ENCODE measurements at places on chromosomes 16 and 17.

DNA sequence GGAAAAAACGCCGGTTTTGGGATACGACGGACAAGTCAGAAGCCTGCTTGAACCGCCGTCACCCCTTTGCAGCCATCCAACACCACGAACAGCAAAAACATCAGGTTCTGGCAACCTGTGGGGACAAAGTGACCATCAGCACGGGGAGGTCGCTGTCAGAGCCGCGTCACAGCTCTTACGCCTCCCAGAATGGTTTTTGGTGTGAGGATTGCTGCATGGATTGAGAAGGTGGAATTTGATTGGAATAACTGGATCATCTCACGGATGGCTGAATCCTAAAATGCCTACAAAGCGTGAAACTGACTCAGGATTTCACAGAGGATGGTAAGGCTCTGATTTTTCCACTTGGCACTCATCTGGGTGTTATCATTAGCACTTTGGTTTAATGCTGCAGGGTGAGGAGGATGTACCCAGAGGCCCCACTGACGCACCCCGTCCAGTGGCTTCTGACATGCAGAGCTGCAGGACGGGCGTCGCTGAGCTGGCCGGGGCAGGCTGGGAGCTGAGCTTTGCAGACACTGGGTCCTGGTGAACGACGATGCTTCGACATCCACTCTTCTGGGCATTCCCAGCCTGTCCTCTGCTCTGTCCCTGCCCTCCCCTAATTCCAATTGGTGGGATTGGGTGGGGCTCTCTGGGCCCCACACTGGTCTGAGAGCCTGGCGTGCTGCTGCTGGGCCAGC lies 73.4 kb upstream of the CREBBP start:
- DNase-seq: no peak

- peak; percentile 38 for DNase-seq
Measured at GRCh38 chr17:31394544-31394943, 3.1 kb downstream of the RAB11FIP4 start.

GRCh38 chr17:44120851-44121605 lies 2.4 kb downstream of the HDAC5 start:
- no peak for DNase-seq

DNA sequence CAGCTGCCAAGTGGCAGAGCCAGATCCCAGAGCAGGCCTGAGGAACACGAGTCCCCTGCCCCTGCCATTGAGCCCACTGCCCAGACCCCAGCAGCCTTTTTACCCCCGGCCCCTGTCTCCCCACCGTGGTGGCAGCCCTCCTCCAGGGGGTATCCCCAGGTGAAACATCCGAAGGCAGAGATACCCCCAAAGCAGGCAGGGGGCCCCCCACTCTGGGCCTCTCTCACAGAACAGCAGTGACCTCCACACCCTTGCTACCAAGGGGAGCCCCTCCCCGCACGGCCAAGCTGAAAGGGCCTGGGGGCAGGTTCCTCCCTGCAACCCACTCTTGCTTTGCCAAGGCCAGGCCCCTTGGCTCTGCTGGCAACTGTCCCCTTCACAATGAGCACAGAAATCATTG lies 142.2 kb downstream of the ENGASE start:
- DNase-seq: no peak

DNA sequence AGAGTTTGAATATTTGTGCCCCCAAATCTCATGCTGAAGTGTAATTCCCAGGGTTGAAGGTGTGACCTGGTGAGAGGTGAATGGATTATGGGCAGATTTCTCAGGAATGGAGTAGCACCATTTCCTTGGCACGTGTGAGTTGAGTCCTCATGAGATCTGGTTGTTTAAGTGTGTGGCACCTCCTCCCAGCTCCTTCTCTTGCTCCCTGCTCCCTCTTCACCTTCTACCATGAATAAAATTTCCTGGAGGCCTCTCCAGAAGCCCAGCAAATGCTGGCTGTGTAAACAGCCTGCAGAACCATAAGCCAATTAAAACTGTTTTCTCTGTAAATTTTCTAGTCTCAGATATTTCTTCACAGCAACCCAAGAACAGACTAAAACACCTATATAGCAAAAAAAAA lies 12.6 kb upstream of the APOH start:
- DNase-seq: no peak

GRCh38 chr17:54124456-54124855 lies 301.7 kb downstream of the KIF2B start:
- DNase-seq: no peak

DNA sequence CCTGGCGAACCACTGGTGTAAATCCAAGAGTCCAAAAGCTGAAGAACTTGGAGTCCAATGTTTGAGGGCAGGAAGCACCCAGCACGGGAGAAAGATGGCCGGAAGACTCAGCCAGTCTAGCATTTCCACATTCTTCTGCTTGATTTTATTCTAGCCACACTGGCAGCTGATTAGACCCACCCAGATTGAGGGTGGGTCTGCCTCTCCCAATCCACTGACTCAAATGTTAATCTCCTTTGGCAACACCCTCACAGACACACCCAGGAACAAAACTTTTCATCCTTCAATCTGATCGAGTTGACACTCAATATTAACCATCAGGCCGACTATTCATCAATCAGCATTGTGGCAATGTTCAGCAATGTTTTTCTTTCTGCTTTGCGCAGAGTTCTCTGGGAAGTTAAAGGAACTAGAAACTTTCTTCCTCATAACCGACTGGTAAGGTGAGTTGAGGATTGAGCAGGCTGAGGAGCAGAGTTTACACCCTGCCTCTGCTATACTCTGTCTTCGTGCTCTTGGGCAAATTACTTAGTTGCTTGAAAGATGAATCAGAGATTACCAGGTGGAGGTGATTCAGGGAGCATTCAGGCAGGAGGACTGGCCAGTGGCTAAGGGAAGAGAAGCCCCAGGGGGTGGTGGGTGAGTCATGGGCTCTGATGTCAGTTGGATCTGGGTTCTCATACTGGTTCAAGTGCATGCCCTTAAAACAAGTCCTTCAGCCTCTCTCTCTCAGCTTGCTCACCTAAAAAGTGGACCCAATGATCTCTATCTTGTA lies 28.2 kb upstream of the BRD7 start:
- no peak for DNase-seq

GRCh38 chr16:68049449-68049848 lies 26.4 kb downstream of the DUS2 start:
- DNase-seq: no peak

- DNase-seq: no peak
Measured at GRCh38 chr17:55413825-55414489, 7.7 kb downstream of the MMD start.

DNA sequence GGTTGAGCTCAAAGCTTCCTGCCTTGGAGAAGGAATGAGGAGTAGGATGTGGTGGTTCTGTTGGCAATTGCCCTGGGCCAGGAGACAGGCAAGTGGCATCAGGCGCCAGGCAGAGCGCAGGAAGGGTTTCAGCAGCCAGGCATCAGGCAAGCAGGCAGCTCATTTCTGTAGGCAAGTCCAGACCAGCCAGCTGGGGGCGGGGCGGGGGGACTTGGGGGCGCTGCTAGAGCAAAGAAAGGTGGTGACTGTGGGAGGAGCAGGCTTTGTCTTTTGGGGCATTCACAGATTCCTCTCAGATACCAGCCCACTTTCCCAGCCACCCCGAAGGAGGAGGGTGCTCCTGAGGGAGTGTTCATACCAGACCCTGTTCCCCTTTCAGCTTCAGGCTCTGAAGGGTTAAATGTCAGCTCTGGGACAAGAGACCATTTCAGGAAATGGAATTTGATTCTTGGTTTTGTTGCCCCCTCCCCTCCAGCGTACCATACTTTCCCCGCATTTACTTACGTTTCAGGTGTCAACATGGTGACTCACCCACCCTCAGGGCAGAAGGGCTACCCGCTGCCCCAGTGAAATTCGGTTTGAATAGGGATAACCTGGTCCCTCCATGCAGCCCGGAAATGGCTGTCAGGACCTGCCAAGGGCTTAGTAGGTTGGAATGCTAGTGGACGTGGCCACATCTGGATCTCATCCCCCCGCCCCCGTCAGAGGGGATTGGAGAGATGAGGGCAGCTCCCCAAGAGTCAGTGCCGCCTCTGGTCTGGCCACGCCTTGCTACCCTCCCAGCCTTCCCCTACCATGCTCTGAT lies 13.2 kb downstream of the NGFR start:
- no peak for DNase-seq

GRCh38 chr17:67353929-67354574 lies 12.3 kb downstream of the PSMD12 start:
- no peak for DNase-seq

DNA sequence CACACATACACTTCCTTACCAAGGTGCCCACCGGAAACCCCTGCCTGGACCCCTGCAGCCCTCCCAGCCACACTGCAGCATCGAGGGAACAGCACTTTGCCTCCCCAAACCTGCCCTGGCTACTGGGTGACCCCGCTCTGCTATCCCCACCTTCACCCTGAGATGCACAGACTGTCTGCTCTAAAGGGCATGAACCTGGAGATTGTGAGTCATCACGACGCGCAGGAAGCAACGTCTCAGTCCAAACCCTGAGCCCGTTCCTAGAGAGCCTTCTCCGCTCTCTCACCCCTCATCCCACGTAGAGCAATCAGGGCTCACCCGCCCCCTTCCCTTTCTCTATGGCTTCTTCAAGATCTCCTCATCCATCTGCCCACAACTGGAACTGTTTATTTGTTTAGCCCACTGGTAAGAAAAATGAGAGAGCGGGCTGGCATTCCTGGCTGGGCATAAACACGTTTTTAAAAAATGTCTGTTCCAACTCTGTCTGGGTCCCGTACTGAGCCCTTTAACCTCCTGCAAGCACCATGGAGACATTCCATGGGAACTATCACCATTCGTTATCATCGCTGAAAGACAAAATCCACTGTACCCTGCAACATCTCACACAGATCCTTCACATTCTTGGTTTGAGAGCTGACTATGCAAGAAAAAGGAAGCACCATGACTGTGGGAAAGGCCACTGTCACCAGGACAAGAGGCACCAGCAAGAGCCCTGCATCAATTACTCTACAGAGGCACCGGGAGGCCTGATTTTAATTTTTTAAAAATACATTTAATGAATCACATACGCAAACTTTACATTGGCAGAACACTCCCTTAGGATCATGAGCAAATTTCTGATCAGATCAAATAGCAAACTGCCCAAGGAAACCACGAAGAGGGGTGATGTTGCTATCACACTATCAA lies 28.2 kb downstream of the ZFHX3 start:
- no peak for DNase-seq

- no peak for DNase-seq
Measured at GRCh38 chr16:57233944-57234706, 10.9 kb upstream of the ARL2BP start.

DNA sequence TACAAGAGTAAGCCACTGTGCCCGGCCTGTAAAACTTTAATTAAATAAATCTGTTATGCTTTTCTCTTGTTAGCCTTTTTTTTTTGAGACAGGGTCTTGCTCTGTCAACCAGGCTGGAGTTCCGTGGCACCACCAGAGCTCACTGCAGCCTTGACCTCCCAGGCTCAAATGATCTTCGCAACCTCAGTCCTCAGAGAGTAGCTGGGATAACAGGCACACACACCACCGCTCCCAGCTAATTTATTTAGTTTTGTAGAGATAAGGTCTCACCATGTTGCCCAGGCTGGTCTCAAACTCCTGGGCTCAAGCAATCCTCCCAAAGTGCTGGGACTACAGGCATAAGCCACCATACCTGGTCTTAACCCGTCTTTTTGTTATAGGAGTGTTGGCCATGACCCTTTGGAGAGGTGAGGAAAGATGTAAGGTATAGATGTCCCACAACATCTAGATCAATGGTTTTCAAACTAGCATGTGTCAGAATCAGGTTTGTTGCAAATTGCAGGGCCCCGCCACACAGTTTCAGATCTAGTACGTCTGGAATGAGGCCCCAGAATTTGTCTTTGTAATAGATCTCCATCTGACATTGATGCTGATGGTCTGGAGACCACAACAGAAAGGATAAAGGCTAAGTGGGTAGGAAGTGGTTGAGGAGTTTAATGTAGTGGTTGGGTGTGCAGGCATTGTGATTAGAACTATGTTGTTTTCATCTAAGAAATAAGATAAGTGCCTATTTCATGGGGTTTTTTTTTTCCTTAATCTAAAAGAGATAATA lies 4.3 kb upstream of the GGA2 start:
- no peak for DNase-seq

DNA sequence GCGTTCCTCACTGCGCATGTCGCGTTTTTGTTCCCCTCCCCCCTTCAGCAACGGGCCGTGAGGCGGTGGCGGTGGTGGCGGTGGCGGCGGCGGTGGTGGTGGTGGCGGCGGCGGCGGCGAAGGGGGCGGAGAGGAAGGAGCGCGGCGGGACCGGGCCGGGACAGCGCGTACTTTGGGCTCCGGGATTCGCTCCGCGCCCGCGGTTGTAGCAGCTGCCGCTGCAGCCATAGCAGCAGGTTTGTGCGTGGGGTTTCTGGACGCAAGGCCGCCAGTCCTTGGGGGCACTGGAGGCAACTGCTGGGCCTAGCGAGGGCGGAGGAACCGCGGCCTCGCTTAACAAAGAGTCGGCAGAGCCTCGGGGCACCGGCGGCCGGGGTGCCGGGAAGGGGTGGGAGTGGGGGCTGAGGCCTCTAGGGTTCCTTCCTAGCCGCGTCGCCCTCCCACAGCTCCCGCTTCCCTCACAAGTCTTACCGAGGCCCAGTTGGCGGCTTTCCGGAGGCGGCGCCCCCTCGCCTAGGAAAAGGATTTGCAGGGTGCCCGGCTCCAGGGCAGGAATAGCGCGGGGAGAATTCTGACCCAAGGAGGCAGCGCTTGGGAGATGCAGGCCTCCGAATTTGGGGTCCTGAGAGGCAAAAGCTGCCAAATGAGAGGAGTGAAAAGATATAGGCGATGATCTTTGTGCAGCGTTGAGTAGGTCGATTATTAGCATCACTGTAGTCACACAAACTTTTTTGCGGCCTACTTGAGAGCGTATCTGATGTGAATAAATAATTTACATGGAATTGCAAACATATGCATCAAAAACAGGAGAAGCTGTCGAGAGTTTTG lies at the start of gene DDX42:
Gene DDX42, plus strand, starts transcription at position 30 of the 828 bp plus-strand sequence. CDS start 12,880 bp downstream, outside the sequence.
- DNase-seq: peak; percentile 92

DNA sequence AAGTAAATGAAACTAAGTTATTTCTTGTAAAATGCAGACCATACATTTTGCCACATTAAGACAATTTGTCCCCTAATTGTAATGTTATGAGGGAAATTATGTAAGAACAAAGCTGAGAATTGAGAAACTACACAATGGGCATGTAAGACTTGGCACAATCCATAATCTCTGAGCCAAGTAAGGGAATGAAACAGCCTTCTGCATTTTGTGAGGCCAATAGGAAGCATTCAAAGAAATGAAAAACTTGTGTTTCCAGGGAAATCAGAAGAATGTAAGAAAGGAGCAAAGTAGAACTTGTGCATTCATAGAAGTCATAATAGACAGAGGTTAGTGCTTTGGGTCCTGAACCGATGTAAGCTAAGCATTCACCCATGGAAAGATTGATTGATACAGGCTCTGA lies 1.8 kb downstream of the KRTAP9-4 start:
- no peak for DNase-seq

- DNase-seq: no peak
Measured at GRCh38 chr17:29585080-29585751, 4.2 kb downstream of the GIT1 start.

All from colonic mucosa (tissue), 4 donors.